ENCODE measurements at places on chromosomes 3 and 15.

GRCh38 chr3:126477061-126477380, 1.3 kb upstream of the ZXDC start:
- no peak for DNase-seq

GRCh38 chr3:194354315-194354714, 3.2 kb upstream of the CPN2 start:
- DNase-seq, result no peak

DNA sequence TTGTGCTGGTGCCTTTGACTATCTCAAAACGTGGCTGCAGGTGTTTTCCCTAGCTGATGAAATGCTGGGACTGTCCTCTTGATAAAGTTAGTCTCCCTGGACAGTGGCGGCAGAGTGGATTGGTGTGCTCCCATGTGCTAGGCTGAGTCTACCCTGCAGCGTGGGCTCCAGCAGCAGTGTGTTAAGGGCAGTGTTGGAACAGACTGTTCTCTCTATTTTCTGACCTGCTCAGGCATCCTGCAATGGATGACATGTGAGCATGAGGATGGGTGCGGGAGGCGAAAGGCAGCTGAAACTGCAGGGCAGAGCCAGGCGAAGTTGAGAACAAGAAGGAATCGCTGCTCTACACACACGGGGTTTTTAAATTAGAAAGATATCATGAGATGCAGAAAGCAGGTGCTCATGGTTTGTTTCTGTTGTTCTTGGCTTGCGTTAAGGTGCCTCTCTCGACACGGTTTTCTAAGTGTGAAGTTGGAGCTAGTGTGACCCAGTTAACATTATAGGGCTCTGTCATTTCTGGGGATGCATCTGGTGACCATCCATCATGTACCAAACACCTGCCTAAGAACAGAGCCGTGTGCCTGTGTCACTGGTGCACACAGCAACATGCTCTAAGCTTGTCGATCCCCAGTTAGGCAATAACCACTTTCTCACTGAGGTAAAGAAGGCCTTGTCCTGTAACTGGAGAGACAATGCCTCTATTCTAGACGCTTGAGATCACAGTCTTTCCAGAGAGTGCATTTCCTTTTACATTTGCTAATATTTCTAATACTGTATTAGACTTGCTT, 44.3 kb downstream of the SLCO3A1 start:
- DNase-seq, result no peak

GRCh38 chr3:169128579-169128978, 534.9 kb downstream of the MECOM start:
- DNase-seq, result no peak

DNA sequence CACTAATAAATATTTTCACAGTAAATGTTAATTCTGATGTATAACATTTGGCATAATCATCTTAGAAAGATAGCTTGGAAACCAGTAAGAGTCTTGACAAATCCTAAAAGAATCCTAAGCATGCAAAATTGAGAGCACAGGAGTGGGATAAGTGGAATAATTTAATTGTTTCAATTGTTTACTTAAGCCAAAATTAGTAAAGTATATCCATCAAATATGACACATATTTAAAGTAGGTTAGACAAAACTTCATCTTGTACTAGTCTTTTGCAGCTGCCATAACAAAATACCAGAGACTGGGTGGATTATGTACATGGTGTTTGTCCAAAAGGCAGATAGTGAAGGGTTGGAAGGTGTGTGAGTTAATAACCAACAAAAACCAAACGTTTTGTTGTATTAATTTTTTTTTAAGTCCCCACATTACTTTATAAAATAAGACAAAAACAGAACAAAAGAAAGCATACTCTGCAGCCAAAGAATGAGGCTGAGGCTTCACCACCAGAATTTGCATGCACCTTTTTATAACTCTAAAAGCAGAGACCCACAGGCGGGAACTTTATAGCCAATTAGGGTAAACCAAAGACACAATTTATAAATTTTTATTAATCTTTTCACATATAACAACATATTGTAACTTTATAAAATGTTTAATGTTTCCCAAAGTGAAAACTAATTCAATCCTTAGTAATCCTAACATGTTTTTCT, 41.9 kb upstream of the CD200R1L start:
- DNase-seq, result no peak

- DNase-seq, result no peak
Measured at GRCh38 chr3:43962043-43962442, 271.3 kb downstream of the ABHD5 start.

GRCh38 chr3:139670196-139670595, 7.6 kb downstream of the NMNAT3 start:
- DNase-seq, result no peak

- no peak for DNase-seq
Measured at GRCh38 chr15:100383302-100384107, 41.7 kb upstream of the ADAMTS17 start.

- no peak for DNase-seq
Measured at GRCh38 chr3:39190281-39191025, 1.9 kb downstream of the XIRP1 start.

GRCh38 chr3:141011997-141012262, 39.2 kb upstream of the SPSB4 start:
- no peak for DNase-seq

Measured in umbilical cord (tissue), 2 donors.